ENCODE measurements at places on chromosomes 7 and 10.

- peak; percentile 45 for DNase-seq
Observed at GRCh38 chr7:36747280-36748016, 23.2 kb upstream of the AOAH start.

DNA sequence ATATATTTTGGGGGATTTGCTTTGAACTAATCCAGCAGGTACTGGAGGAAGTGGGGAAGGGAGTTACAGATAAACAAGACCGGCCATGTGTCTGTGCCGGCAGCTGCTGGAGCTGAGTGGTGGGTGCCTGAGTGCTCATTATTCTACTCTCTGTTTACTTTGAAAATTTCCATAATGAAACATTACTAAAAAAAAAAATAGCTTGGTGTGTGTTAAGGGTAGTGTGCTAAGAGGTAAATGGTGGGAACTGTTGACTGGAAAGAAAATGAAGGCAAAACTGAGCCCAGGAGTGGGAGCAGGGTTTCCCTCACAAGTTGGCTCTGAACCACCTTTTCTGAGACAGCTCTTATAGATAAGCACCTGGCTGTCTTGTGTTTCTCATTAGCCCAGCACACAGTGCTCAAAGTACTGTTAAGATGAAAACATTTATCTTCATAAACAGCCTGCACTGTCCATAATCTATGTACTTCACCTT is 50.6 kb downstream of the PARD3 start:
- DNase-seq = no peak

GRCh38 chr7:3156508-3156907 is 112.8 kb upstream of the CARD11 start:
- DNase-seq = no peak

DNA sequence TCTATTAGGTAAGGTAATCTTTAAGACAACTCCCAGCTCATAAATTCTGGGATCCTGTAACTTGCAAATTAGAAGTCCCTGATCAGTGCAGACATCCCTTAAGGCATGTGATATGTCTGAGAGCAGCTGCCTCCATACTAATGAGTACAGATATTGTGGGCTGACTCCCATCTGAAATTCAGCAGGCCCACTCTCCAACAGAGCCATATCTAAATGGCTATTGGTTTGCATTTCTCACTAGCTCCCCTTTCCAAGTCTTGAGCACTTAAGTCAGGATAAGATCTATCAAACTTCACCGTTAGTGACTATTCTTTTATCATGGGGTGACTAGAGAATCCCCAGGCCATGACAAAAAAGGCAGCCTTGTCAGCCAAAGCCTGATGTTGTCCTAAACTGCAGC is 785.4 kb downstream of the IPMK start:
- no peak for DNase-seq

DNA sequence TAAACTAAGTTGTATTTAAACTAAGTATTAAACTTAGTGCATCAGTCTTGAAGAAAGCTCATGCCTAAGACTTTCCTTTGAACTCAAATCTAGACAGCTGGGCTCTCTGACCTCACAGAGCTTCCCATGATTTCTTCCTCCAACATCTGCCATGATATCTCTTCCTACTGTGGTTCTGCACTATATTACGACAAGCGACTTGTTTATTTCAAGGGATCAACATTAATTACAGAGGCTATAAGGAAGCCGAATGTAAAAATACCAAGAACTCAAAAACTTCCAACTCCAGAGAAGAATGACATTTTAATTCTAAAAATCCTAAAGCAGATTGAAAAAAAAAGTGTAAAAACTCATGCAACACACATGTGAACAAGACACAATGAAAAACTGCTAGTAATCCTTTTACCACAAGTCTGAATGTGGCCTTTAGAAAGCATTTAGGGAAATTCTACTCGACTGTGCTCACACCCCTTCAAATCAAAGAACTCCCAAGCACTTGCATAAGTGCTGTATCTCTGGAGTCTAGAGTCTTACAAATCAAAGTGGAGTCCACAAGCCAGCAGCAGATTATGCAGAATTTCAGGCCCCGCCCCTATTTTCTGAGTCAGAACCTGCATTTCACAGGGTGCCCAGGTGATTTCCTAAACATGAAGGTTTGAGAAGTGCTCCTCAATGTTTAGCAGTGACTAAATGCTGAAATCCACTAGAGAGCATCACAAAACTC is 22.7 kb upstream of the WASHC2A start:
- DNase-seq = no peak

DNA sequence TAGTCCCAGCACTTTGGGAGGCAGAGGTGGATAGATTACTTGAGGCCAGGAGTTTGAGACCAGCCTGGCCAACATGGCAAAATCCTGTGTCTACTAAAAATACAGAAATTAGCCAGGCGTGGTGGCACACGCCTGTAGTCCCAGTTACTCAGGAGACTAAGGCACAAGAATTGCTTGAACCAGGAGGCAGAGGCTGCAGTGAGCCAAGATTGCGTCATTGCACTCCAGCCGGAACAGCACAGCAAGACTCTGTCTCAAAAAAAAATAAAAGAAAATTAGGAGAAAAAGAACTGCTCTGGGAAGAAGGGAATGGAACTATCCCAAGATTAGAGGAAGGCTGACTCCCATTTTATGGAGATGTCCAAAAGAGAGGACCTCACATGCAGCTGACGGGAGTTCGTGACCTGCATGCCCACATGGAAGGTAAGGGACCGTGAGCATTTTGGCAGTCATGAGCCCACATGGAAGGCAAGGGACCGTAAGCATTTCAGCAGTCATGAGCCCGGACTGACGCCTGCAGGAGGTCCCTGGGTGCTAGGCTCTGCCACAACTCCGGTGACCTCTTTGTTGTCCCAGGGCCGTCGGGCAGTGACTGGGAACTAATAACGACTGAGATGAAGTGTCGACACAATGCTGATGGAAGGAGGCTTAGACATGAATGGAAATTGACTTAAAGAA is 18.6 kb upstream of the GTPBP4 start:
- DNase-seq = no peak

GRCh38 chr7:45407730-45408408 is 166.3 kb upstream of the ADCY1 start:
- DNase-seq = no peak
